ENCODE measurements at places on chromosomes 12 and 14.

GRCh38 chr14:50389668-50390441, 6.8 kb downstream of the CDKL1 start:
- no peak for DNase-seq

GRCh38 chr12:72191761-72192160, 80.4 kb upstream of the TRHDE start:
- DNase-seq = no peak

GRCh38 chr14:21652209-21652808, 1.3 kb upstream of the OR4E2 start:
- DNase-seq = no peak

DNA sequence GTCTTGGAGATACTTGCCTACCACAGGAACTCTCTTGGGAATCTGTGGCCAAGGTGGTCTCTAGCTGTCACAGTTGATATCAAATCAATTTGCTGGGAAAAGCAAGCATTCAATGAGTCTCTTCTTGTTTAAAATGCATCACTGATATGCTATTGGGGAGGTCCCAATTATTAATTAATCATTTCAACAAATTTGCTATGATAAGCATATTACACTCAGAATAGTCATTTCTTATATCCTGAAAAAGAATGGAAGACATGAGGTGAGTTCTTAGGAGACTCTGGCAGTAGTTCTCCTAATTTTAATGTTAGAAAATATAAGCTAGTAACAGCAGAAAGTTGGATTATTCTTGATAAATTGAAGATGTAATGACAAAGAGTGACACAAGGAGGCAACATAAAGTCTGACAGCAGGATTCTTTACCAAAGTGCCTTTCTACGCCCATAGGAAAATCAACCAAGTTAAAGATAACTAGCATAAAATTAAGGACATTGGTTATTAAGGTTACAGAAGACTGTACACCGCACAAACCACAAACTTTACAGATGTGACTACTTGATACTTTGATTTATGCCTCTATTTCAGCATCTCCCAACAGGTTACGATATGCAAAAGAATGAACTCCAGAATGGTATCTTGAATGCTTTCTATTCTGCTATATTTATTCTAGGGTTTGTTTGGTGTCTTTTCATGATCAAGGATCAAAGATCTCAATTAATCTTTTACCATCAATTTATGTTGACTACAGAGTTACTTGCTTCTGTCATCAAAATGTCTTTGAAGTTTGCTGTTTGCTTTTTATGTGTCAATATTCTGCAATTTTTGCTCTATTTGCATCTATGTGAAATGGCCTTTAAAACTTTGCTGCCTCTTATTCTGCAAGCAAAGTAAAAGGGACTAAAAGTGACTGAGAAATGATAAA, 349.6 kb upstream of the CLEC14A start:
- DNase-seq = no peak

DNA sequence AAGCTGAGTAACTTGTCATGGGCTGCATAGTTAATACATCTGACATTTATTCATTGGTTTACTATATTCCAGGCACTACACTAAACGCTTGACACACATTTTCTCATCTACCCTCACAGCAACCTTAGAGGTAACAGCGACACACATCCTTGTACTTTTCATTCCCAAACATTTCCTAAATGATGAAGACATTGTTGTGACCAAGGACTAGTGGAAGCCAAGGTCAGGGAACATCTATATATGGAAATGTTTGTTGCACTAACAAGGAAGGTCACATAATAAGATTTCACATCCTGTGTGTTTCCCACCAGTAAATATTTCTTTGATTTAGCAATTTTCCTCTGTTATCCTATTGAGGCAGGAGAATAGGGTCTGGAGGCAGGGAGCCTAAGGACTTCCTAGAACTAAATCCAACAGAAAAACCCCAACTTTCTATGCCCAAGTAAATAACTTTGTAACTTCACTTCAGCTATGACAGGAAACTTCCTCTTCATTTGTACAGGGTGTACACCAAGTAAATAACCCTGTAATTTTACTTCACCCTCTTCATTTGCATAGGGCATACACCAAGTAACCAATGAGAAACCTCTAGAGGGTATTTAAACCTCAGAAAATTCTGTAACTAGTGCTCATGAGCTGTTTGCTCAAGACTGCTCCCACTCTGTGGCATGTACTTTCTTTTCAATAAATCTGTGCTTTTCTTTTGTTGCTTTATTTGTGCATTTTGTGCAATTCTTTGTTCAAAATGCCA, 48.4 kb downstream of the ZNF641 start:
- DNase-seq = no peak
